ENCODE measurements at places on chromosomes 12 and 14.

GRCh38 chr12:74889073-74889472, 320.6 kb downstream of the KCNC2 start:
- DNase-seq = no peak

DNA sequence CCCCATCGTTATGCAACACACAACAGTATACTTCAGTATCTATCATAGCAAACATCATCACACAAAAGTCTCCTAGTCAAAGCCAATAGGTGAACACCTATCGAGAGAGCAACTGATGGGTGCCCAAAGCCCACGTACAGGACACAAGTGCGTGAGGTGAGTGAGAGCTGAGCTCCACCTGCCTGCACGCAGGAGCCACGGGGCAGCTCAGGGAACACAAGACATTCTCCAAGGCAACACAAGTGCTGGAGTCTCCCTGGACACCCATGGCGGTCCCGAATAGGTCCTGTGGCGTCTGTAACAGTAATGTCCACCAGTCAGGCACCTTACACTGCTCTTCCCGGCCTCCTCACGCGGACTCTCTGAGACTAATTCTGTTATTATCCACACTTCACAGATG, 44.3 kb downstream of the CDC42BPB start:
- no peak for DNase-seq

- no peak for DNase-seq
Observed at GRCh38 chr12:91852634-91853033, 293.0 kb downstream of the BTG1 start.

DNA sequence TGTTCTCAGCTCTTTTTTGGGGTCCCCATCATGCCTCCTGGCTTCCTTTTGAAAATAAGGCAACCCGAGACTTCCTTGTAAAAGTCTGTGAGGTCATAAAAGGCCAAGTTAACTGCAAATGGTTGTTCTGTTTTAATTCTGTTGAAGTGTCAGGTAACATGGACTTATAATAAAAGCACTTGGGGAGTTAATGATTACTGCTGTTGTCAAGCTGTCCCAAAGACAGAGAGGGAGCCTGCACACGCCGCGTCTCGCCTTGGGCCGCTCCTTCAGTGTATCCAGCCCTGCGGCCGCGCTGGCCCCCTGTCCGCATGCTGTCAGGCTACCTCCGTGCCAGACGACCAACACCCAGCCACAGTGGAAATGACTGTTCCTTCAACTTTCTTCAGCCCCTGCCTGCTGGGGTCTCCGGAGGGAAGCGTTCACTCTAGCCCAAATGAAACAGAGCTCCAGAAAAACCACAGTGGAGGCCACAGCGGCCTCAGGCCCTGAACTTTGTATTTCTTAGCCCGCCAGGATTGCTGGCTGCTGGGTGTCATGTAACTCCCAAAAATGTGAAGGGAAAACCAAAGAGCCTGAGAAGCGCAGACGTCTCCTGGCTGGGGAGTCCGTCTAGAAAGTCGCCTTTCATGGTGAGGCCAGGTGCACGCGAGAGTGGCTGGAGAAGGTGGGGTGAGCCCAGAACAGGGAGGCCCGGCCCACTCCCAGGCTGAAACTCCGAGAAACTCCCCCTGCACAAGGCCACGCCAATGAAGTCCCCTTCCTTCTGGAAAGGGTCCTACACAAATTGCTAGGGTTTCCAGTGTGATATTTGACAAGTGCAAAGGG, 189.1 kb downstream of the ZFP36L1 start:
- no peak for DNase-seq

GRCh38 chr12:39077226-39077625, 171.8 kb upstream of the CPNE8 start:
- DNase-seq = no peak

All from CD4-positive, alpha-beta T cell treated with Interleukin-1 beta for 1 hour (primary cell).